Cardiac muscle cell (in vitro differentiated cells and primary cell): ENCODE measurements at places on chromosomes 2 and 18. TPM values are rescaled to one million over a fixed set of nuclear protein-coding genes. Genes with fewer than 3 reads are reported as not detected.

Gene CCDC121
- 4.2 and 6.1 TPM in 2 replicates for total RNA-seq

Gene TLX2
- 0.06 TPM in 1 of 2 replicates, not detected in the other for total RNA-seq

Gene VWA3B
- total RNA-seq = 0.09 and 0.67 TPM in 2 replicates

Gene ANKAR
- 1.2 and 1.4 TPM in 2 replicates for total RNA-seq

Gene NAT8
- total RNA-seq = not detected in 2 replicates

Gene ARHGAP15
- total RNA-seq = not detected in 2 replicates

Gene NMUR1
- 0.15 TPM in 1 of 2 replicates, not detected in the other for total RNA-seq

DNA sequence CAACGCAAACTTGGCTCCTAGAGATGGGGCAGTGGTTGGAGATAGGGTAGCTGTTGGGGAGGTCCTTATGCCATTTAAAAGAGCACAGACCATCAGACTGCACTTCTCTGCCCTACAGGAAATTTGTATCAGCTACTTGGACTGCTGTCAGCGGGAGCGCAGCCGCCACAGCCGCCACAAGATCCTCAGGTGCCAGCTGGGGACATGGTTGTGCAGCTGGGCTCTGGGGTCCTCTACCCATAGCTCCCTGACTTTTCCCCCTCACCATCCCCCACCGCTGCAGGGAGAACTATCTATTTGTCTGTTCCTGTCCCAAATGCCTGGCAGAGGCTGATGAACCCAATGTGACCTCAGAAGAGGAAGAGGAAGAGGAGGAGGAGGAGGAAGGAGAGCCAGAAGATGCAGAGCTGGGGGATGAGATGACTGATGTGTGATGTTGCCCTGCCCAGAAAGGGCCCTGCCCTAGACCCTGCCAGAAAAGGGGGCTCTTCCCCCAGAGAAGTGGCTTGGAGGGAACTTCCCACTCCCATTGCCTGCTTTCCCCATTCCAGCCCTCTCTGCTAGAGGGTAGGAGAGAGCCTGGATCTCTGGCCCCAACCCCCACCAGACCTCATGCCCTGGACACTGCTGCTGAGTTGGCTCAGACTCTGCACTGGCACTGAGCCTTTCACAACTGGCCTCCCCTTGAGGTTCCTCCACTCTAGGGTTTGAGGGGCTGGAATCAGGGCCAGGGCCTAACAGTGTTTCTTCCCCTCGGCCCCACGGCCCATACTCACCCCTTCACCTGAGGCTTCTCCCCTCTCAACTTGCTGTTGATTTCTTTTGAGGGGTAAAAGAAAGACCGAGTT, 7.3 kb downstream of the PRADC1 start:
- no peak for DNase-seq

- DNase-seq = no peak
Measured at GRCh38 chr2:85656468-85656867, 11.5 kb downstream of the SFTPB start.

DNA sequence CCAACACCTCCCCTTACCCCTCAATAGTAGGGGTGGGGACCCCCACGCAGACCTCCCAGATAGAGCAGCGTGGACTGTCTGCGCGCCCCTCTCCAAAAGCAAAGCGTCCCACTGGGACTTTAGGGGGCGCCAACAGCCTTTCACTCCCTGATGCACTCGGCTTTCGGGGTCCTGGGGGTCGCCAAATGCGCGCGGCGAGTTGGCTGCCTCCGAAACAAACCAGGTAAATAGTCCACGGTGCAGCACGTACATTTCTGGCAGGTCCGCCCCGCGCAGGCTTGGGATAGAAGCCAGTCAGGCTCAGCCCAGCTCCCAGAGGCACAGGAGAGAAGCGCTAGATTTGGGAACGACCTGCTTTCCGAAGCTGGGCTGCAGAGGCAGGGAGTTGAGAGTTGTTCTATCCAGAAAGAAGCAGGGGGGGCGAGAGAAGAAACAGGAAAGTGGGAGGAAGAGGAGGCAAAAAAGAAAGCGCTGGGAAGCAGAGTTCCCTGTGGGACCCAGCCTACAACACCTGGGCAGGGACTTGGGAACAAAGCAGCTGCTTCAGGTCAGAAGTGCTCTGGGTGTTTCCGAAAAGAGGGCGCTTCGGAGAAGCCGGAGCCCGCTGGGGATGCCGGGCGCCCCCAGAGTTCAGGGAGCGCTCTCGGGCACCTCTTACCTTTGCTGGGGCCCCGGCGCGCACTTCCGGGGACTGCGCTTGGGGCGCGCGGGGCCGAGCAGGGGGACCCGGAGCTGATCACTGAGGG, 544 bp downstream of the EVA1A start:
- peak; percentile 45 for DNase-seq

DNA sequence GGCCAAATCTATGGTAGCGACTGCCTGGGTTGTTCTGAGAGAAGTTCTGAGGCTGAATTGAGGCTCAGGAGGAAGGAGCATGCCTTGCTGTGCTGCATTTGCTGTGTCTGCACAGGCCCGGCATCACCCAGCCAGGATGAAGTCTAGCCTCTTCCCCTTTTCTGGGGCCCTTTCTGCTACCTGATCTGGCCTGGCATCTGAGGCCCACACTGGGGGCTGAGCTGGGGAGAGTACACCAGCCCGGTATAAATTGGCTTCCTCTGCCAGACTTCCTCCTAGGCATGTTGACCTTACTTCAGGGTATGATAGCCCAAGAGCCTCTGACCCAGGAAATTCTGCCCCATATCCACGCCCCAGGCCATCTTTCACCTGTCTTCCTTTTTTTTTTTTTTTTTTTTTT, 30.0 kb downstream of the MRPL35 start:
- DNase-seq = no peak

DNA sequence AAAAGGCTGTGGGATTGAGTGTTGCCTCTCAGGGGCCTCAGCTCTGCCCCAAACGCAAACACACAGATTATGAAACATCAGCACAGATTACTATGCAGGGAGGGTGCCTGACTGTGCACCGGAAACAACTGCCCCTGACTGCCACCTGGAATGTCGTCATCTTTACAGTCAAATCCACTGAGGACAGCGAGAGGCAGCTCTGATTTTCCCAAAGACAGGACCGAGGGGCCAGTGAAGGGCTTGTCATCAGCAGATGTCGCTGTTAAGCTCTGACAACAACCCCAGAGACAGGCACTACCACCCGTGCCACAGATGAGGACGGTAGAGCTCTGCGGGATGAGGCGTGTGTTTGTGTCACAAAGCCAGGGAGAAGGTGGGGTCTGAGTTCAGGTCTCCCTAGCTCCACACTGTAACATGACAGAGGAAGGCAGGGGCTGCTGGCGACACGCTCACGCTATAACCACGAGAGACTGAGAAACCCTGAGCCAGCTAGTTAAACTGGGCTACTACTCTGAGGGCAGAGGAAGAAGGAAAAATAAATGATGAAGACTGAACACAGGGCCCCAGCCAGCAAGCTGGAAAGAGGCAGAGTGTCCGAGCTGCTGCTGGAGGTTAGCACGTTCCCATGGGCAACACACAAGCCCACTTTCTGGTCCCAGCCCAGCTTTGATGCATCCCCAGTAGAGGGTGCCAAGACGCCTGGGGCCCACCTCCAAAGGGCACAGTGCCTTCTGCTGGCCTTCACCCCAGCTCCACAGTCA, 47.0 kb downstream of the PARD6G start:
- peak; percentile 10 for DNase-seq

GRCh38 chr18:59509481-59510442, 150.7 kb upstream of the LMAN1 start:
- DNase-seq = no peak

- DNase-seq = no peak
Measured at GRCh38 chr2:13128139-13128538, 411.4 kb downstream of the TRIB2 start.

DNA sequence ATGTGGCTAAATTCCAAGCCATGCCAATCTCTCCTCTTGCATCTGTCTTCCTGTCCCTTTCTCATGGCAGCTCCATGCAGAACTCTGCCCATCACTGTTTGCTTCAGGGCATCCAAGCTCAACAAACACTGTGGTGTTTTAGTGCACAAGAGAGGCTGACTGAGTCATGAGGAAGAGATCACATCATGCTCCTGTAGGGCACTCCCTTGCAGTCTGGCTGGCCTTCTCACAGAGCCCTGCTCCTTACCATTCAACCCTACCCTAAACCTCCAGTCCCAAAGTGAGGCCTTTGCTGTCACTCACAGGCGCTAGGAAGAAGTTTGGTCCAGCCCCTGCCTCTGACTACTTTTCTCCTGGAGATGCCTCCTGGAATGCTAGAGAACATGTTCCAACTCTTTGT, 194.0 kb downstream of the LRATD1 start:
- no peak for DNase-seq

DNA sequence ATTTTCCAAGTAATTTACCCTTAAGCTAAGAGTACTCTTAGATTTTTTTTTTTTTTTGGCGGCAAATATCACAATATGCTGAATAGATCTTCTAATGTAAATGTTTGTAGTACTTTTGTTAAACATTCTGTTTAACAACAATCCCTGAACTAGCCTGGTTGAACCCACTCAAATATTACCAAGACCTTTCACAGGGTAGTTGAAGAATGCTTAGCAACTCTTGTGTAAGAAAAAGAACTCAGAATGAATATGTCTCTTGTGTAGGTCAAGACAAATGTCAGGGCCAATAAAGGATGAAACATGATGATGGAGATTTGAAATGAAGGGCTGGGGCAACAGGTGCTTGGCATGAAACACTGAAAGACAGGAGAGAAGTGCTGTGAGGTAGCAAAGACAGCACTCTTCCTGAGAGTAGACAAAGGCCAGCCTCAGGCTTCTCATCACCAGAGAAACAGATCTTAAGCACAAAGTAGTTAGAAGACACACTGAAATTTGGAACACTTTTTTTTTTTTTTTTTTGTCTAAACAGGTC, 597.3 kb downstream of the ERBB4 start:
- DNase-seq = no peak

- DNase-seq = no peak
Measured at GRCh38 chr2:82283075-82283474, 1978.5 kb upstream of the LRRTM1 start.

GRCh38 chr2:177244244-177244771, 20.2 kb downstream of the NFE2L2 start:
- DNase-seq = no peak

DNA sequence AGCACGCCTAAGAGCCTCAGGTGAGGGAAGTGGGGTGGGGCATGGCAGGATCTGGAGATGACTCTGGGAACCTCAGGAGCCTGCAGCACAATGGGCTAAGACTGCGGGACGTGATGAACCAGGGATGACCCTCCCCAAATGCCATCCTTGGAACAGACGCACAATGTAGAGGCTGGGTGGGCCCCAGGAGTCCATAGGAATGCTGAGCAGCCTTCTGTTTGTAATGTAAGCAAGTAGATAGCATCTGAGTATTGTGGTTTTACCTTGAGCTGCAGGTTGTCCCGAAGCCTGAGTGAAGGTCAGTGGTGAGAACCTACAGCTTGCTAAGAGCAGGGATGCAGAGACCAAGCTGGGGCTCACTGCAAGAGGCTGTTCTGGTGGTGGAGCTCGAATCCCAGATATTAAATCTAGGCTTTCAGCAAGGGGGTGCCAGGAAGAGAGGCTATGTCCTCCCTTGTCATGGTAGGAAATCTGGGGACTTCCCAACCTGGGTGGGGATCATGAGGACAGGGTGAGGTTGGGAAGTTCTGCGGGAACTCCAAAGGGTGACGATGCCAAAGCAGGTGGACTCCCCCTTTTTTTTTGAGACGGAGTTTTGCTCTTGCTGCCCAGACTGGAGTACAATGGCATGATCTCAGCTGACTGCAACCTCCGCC, 5.8 kb downstream of the SCTR start:
- DNase-seq = no peak

GRCh38 chr18:75139226-75139911, 69.6 kb downstream of the PTGR3 start:
- DNase-seq = no peak

DNA sequence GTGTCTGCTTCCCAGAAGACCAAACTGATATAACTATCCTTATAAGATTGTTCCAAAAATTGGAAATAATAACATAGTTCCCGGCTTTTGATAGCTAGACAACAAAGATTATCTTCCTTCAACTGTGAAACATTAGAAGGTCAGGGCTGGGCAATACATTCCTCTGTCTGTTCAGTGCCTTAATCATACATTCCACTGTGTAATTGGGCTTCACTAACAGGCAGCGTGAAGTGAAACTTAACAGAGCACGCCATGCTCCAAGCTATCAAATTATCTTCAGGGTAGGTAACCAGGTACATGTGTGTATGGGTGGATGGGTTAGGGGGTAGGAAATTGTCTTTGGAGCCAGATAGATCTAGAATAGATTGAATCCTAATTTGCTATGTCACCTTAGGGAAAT, 23.5 kb upstream of the ARL5A start:
- DNase-seq = peak; percentile 67

DNA sequence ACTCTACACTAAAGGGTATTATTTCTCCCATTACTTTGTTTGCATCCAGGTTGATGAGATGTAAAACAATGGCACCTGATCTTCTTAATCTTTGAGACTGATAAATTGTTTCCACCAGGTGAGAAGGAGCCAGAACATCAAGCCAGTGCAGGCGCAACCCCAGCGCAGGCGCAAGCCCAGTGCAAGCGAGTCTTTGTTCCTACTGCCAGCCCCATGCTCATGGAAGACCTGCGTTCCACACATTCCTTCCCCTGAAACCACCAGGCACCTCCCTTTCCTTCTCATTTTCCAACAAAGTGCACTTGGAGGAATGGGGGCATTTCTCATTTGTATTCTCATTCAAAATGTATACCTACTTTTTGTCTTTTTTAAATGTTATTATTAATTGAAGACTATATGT, 188.7 kb upstream of the SMAD2 start:
- DNase-seq = no peak
